Foreskin keratinocyte (primary cell): ENCODE measurements at places on chromosomes 1 and 21. TPM values are rescaled to one million over a fixed set of nuclear protein-coding genes. Genes with fewer than 3 reads are reported as not detected.
A peak's percentile ranks its signal among the peaks of the same experiment; 100 is the strongest.

- no peak for DNase-seq
Observed at GRCh38 chr1:5711079-5711478, 281.1 kb downstream of the NPHP4 start.

DNA sequence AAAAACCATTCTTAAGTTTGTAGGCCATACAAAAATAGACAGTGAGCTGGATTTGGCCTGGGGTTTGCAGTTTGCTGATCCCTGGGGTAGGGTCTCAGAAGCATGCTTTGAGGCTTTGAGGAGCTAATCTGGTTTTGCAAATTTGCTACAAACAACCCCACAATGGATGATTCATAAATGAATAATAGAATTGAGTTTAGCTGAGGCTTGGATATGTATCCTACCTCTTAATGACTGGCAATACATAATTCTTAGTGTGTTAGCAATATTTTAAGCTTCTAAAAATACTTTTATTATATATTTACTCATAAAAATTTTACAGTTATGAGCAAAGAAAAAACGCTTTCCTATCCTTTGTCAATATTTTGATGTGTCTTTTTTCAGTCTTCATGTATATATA lies 50.6 kb downstream of the ROR1 start:
- DNase-seq, result no peak

DNA sequence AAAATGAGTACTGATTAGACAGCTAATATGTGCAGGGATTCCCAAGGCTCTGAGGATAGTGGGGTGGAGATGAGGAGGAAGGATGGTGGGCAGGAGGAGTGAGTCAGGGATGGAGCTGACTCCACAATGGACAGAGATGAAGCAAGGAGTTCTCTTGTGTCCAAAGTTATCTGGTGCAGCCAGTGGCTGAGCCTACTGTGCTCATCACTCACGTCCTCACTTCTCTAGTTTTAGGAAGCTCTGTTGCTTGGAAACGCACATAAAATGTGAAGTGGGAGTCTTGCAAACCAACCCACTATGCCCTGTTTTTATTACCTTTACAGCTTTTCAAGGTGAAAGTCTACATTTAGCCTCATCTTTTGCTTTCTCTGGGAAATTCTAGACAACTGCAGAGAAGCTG lies 36.5 kb upstream of the SAMD13 start:
- no peak for DNase-seq

- DNase-seq, result peak; percentile 14
Observed at GRCh38 chr1:114428083-114428754, 82.8 kb downstream of the TRIM33 start.

The LCA5L gene
- 0.27 and 0.35 TPM in 2 replicates for polyA plus RNA-seq

DNA sequence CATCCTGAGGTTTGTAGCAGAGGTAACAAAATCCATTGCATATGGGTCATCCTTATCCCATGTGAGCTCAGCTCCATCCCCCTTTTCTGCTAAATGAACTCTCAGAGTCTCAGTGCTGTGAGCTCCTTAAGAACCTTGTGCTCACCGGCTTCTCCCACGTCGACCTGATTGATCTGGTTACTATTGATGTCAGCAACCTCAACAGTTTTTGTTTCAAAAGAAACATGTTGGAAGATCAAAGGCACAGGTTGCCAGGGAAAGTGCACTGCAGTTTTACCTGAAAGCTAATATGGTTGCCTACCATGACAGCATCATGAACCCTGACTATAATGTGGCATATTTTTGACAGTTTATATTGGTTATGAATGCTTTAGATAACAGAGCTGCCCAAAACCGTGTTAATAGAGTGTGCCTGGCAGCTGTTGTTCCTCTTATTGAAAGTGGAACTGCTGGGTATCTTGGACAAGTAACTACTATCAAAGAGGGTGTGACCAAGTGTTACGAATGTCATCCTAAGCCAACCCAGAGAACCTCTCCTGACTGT lies 131.4 kb downstream of the HS2ST1 start:
- peak; percentile 19 for DNase-seq

DNA sequence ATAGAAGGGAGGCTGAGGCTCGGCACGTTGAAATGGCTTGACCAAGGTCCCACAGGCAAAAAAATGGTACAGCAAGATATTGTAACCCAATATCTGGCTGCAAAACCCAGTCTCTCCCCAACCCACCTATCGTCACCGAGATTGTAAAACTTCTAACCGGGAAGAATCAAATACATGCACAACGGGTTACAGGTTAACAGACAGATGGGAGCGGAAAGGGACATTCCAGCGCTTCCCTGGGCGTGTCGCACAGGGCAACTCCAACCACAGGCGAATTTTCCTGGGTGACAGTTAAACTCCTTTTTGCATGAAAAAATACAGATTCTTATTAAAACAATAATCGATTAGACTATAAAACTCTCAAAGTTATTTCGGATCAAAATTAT lies 31.8 kb upstream of the JUN start:
- no peak for DNase-seq

- DNase-seq, result no peak
Observed at GRCh38 chr1:185291159-185291558, 25.9 kb downstream of the IVNS1ABP start.

GRCh38 chr1:93605026-93605568 lies 76.5 kb downstream of the BCAR3 start:
- no peak for DNase-seq

- DNase-seq, result no peak
Observed at GRCh38 chr1:203480084-203480483, 4.5 kb downstream of the PRELP start.

DNA sequence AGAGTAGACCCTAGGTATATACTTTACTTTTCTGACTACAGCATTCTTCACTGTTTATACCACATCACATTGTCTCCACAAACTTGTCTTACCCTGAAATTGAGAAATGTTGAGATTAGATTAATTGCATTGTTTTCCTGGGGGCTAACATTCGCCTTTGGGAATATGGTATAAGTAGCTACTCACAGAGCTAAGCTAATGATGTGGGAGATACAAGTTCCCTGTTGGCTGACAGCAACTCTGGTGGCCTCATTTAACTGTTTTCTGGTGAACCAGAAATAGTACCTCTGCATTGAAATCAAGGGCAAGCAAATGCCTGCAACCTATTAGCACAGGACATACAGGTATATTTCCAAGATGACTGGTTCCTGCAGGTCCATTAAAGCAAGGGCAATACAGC lies 13.2 kb upstream of the VCAM1 start:
- DNase-seq, result no peak

DNA sequence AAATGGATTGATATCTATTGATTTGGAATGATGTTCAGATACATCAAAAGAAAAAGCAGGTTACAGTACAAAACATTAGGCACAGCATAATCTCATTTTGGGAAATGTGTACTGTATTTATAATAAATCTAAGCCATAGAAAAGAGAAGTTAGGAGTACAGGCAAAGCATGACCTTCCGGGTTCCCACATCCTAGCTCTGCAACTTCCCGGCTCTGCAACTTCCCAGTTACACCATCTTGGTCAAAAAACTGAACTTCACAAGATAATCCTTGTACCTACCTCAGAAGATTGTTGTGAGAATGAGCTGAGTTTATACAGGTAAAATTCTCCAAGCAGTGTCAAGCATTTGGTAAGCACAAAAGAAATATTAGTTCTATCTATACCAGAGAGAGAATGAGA lies 21.7 kb upstream of the SLC44A3 start:
- DNase-seq, result no peak

- no peak for DNase-seq
Observed at GRCh38 chr1:245051349-245052221, 103.2 kb upstream of the KIF26B start.

The ZFP69 gene
- 2.7 and 3.0 TPM in 2 replicates for polyA plus RNA-seq

DNA sequence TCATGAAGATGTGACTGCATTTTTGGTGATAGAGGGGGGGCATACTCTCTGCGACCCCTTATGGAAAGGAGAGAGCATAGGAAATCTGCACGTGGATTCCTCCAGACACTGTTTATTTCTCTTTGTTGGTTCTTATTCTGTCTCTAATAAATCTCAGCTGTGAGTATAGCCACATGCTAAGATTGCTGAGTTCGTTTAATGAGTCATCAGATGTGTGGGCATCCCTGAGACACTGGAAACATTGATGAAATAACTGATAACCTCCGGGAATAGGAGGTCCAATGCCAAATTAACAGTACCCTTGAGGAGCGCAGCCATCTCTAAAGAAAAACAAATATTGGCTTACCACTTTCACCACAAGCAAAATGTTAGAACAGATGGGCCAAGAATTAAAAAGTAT lies 880.2 kb upstream of the NEGR1 start:
- DNase-seq, result no peak
